Activated CD4-positive, alpha-beta memory T cell treated with anti-CD3 and anti-CD28 coated beads, Interleukin-2, amount 10 ng/mL, durations not matched to agents 7 days and 5 days (primary cell): ENCODE measurements at places on chromosomes 1 and 21.

DNA sequence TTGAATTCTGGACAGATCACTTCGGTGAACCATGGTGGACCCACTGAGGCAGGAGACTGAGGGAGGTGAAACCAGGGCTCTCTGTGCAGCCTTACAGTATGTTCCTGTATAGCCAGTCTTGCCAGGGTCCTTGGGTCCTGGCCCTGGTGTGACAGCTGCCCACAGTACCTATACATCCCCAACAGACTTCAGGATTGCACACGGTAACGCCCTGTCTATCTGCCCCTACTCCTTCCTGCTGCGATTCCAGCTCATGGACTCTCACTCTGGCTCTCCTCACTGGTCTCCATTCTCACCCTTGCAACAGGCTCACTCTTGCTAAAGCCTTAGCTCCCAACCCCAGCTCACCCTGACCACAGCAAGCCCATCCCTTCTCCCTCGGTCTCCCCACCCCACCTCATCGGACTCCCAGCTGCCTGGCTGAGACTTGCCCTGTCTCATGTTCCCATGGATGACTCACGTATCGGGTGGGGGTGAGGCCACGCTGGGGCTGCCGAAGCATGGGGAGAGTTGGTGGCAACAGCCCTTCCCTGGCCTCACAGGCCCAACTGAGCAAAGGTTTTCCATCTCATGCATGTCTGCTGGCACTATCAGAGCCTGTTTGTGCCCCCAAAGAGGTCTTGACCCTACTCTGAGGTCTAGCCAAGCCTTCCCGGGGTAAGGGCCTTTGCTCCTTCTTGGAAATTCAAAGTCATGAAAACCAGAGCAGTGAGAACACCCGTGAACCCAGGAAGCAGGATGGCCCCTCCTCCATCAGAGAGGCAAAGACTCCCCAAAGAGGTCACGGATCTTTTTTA lies 7.1 kb downstream of the PHLDA3 start:
- H3K27me3 ChIP-seq, result peaks cover 16% of the 10 kb centered on the region
- H3K36me3 ChIP-seq, result peaks cover 5% of the 10 kb centered on the region
- H3K4me1 ChIP-seq, result peaks cover 2% of the 10 kb centered on the region
- no peak overlapping the region for H3K4me3 ChIP-seq
- no peak for DNase-seq
- no peak overlapping the region for H3K27ac ChIP-seq

DNA sequence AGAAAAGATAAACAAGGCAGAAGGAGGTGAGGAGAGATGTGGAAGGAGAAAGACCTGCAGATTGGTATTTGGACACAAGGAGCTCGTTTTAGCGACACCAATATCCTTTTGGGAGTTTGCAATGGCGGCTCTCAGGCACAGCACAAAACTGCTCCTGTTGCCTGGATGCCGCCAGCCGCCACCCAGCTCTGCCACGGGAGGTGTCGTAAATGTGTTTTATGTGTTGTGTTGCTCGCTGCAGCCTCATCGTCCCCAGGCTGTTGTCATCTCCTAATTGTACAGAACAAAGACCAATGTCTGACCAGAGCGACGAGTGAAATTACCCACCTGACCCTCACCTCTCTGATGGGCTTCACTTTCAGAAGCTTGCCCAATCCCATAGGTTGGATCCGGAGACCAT lies 96.6 kb upstream of the ZNF281 start:
- no peak overlapping the region for H3K4me3 ChIP-seq
- no peak overlapping the region for H3K27ac ChIP-seq
- no peaks in the 10 kb centered on the region for H3K4me1 ChIP-seq
- no peaks in the 10 kb centered on the region for H3K36me3 ChIP-seq

DNA sequence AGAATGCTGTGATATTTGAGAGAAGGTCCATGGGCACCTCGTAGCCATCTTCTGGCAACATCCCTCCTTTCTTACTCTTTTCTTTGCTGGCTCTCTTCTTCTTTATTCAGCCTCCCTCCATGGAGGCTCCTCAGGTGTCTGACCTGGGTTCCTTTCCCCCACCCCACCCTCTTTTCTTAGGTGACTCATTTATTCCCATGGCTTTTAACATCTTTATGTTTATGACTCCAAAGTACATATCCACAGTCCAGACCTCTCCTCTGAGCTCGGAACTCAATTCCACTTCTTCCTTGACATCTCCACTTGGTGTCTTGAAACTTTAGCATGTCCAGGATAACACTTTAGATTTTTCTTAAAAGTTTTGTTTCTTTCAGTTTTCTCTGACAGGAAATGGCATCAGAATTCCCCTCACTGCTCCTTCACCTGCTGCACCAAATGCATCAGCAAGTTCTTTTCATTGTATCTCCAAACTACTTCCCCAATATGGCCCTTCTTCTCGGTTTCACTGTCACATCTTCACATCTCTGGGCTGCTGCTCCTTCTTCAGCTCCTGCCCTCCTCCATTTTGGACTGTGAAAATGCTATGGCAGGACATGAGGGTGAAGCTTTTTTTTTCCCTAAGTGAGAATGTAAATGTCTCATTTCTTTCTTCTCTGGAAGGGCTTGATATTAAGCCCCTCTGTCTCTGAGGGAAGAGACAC lies 95.9 kb downstream of the GIPC2 start:
- peaks cover 19% of the 10 kb centered on the region for H3K4me1 ChIP-seq
- no peaks in the 10 kb centered on the region for H3K36me3 ChIP-seq
- no peak overlapping the region for H3K4me3 ChIP-seq
- H3K27ac ChIP-seq, result no peak overlapping the region

DNA sequence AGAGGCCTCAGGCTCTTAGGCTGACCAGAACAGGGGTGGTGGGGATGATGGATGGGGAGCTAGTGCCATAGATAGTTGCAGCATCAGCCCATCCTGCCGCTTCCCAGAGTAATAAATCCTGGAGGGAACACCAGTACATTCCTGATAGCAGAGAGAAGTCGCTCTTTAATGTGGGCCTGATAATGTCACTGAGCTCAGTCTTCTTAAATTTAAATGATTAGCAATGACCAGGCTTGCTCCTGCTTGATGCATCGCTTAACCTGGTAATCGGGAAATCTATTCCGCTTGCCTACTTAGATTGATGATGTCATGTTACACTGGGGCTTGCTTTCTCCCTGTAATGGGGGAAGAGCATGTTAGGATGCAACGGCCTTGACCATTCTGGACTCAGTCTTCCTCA lies 218.6 kb upstream of the PLXNA2 start:
- no peak overlapping the region for H3K4me3 ChIP-seq
- DNase-seq, result no peak

GRCh38 chr1:36023098-36023769 lies 60.7 kb upstream of the TEKT2 start:
- H3K27me3 ChIP-seq, result no peaks in the 10 kb centered on the region
- peaks cover 13% of the 10 kb centered on the region for H3K4me1 ChIP-seq
- peak overlapping the region; percentile 72 for H3K27ac ChIP-seq
- no peak for DNase-seq

DNA sequence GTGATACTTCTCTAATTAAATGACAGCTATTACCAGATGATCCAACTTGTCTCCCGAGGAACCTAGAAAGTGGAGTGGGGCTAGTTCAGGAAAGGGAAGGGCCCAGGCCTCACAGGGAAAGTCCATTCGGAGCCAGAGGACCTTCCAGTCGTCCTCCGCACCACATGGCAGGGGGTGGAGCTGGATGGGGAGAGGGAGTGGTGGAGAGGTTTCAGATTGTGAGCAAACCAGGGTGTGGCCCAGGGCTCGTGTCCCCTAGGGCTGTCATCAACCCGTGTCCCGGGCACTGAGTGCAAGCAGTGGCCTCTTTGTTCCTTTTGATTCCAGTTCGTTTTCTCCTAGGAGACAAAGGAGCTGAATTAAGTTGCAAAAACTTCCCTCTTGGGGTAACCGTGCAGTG lies 114.9 kb downstream of the HUNK start:
- no peaks in the 10 kb centered on the region for H3K4me1 ChIP-seq
- no peaks in the 10 kb centered on the region for H3K36me3 ChIP-seq
- H3K27me3 ChIP-seq, result no peaks in the 10 kb centered on the region
- H3K4me3 ChIP-seq, result no peak overlapping the region
- no peak for DNase-seq

DNA sequence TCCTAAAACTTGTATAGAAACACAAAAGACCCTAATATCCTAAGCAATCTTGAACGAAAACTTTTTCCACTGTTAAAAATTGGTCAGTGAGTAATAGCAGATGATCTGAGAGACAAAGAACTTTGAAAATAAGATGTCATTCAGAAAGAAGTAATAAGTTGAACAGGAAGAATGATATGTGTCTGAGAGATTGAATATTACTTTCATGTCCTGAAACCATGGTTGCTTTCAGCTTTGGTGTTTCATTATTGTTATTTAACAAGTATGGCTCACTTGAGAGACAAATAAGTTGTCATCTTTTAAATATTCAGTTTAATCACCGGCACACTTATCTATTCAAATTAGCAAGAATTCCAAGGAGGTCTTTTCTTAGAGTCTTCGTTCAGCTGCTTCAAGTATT lies 11.4 kb downstream of the PRKACB start:
- no peak overlapping the region for H3K4me3 ChIP-seq
- DNase-seq, result no peak
- peaks cover 63% of the 10 kb centered on the region for H3K4me1 ChIP-seq
- H3K27ac ChIP-seq, result no peak overlapping the region

DNA sequence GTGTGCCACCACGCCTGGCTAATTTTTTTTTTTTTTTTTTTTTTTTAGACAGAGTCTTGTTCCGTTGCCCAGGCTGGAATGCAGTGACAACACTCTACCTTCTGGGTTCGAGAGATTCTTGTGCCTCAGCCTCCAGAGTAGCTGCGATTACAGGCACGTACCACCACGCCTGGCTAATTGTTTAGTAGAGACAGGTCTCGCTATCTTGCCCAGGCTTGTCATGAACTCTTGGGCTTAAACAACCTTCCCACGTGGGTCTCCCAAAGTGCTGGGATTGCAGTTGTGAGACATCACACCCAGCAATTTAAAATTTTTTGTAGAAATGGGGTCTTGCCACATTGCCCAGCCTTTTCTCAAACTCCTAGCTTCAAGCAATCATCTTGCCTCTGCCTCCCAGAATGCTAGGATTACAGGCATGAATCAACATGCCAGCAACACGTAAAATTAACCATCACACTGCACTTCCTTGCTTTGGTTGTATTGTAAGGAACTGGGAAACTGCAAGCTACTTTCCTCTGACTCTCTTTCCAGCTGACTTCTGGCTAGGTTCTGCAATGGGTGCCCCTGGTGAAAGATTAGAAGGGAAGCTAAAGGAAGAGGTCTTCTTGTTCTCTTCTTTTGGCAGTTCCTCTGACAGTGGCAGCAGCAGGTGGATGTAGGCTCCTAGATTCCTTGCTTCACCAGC lies 13.9 kb upstream of the IL6R start:
- H3K27ac ChIP-seq, result no peak overlapping the region
- peaks cover 8% of the 10 kb centered on the region for H3K36me3 ChIP-seq
- peaks cover 14% of the 10 kb centered on the region for H3K4me1 ChIP-seq
- DNase-seq, result no peak
- H3K27me3 ChIP-seq, result peaks cover 3% of the 10 kb centered on the region

DNA sequence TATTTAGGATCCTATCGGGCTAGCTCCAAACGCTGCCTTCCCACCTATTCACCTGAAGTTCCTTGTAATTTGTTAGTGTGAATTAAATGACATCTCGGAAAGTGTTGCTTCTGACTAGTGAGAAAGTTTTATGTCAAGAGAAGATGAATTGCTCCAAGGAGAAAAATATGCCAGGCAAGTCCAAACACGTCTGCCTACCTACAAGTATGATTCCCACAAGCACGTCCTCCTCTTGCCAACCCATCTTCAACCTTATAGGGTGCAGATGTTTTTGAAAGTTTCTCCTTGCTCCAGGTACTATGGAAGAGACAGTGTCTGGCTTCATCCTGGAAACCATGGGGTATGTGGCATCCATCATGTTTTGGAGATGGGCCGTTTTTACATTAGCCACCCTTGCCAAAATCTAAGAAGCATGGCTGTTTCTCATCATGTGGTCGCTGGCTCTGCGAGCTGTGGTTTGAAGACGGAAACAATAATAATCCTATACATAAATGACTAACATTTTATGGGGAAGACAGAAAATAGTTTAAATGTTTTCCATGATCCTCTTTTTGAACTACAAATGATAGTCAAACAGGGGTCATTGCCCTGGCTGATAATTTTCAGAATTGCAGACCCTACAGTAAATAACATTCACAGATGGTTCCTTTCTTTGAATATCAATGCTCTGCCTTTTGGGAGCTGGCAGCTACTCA lies 505.8 kb downstream of the SMYD3 start:
- H3K4me1 ChIP-seq, result no peaks in the 10 kb centered on the region
- no peaks in the 10 kb centered on the region for H3K27me3 ChIP-seq
- no peak for DNase-seq
- H3K4me3 ChIP-seq, result no peak overlapping the region

- H3K27ac ChIP-seq, result no peak overlapping the region
- no peaks in the 10 kb centered on the region for H3K27me3 ChIP-seq
- DNase-seq, result no peak
- peaks cover 22% of the 10 kb centered on the region for H3K4me1 ChIP-seq
Observed at GRCh38 chr1:192522673-192523072, 52.9 kb upstream of the RGS1 start.

DNA sequence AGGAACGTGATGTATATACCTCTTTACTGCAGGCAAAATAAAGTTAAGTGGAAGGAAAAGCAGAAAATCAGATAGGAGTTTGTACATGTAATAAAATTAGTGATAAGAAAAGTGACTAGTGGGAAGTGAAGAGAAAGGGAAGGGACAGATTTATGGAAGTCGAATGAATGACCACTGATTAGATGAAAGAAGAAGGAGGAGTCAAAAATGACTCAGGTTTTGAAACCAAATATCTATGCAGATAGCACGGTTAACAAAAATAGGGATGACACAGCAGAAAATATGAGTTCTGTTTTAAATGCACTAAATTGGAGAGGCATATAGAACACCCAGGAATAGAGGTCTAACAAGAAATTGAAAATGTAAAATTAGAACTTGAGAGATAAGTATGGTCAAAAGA lies 128.0 kb downstream of the HMCN1 start:
- no peak for DNase-seq
- no peaks in the 10 kb centered on the region for H3K4me1 ChIP-seq
- H3K36me3 ChIP-seq, result no peaks in the 10 kb centered on the region
- no peak overlapping the region for H3K27ac ChIP-seq
- no peaks in the 10 kb centered on the region for H3K27me3 ChIP-seq
